Renal pelvis (tissue), 12 donors: ENCODE measurements at places on chromosomes 16 and 17. TPM values are rescaled to one million over a fixed set of nuclear protein-coding genes. Genes with fewer than 3 reads are reported as not detected.

- DNase-seq, result no peak
Measured at GRCh38 chr16:50478075-50478772, 70.0 kb upstream of the NKD1 start.

GRCh38 chr16:72969812-72970211 lies 78.1 kb downstream of the ZFHX3 start:
- no peak for DNase-seq

DNA sequence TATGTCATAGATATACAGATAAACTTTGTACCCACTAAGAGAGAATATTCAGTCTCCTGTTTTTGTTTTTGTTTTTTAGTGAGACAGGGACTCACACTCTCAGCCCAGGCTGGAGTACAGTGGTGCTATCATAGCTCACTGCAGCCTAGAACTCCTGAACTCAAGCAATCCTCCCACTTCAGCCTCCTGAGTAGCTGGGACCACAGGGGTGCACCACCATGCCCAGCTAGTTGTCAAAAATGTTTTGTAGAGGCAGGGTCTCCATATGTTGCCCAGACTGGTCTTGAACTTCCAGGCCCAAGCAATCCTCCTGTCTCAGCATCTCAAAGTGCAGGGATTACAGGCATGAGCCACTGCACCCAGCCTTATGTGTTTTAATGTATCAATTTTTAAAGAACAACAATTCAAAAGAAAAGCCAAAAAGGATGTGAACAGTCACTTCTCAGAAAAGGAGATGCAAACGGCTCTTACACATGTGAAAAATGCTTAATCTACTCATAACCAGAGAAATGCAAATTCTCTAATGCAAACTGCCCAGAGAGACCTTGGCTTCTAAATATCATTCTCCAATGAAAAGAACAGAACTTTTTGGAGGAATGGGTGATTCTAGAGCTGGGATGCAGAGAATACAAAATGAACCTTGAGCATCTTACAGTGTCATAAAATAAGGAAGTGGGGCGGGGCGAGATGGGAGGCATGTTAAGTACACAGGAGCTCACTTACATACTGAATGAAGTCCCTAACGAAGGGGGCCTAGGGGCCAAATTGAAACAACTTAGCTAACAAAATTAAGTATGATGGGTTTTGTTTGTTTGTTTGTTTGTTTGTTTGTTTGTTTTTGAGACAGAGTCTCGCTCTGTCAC lies 7.3 kb upstream of the CMTM3 start:
- no peak for DNase-seq

GRCh38 chr17:64546716-64547115 lies 39.9 kb downstream of the CEP95 start:
- no peak for DNase-seq

NUPR1 gene
- polyA plus RNA-seq, result 10.6 TPM

GRCh38 chr17:80742581-80743180 lies 198.0 kb downstream of the RPTOR start:
- no peak for DNase-seq

GRCh38 chr17:36592716-36593321 lies 1.1 kb downstream of the DHRS11 start:
- DNase-seq, result no peak

DNA sequence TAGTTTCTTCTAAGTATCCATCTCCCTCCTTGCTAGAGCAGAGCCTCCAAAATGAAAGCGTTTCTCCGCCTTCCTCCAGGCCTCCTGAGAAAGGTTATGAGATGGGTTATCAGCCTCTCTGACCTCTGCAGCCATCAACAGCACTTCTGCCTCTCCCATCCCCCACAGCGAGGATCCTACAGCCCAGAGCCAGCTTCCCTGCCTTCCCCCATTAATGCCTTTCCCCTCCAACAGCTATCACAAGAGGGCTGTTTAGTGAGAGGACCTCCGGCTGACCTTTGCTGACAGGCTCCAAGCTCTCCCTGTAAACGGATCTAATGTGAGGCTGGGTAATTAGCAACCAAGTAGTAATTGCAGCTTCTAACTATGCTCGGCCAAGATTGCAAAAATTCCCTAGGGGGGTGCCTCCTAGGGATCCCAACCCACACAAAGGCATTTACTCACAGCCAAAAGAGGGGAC lies 55.8 kb downstream of the ZFHX3 start:
- peak; percentile 39 for DNase-seq

MPP3 gene
- polyA plus RNA-seq, result 13.1 TPM

DNA sequence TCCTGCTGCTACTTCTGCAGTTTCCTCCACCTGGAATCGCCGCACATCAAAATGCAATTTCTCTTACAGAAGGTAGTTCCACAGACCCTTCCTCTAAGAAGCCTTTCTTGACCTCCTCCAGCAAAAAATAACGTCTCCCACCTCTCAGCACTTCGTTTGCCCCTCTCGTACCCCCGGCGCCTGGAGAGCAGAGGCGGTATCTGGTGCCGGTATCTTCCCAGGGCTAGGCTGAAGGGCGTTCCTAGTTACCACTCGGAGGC lies 482 bp downstream of the DCTPP1 start:
- DNase-seq, result no peak

- no peak for DNase-seq
Measured at GRCh38 chr17:55314784-55315491, 50.2 kb downstream of the HLF start.

- no peak for DNase-seq
Measured at GRCh38 chr17:27321372-27321771, 27.5 kb downstream of the WSB1 start.

DNA sequence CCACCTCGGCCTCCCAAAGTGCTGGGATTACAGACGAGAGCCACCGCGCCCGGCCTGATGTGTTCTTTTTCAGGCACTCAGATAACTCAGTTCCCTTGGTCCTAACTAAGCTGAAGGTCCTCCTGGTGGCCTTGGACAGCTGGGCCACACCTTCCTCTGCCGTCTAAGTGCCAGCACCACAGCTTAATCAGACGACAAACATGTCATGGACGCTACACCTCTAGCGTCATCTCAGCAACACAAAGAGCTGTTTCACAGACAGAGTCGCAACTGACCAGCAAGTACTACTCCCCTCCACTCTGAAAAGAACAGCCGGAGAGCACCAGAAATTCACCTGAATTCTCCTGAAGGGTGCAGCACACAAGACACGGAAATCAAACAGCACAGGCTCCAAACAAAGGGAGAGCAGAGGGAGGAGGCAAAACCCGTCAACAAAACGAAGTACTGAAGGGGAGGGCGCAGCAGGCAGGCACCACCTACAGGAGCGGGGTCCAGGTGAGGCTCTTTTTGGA lies 4.4 kb downstream of the TRAP1 start:
- DNase-seq, result no peak

SCGB1C2 gene
- polyA plus RNA-seq, result 0.41 TPM

DNA sequence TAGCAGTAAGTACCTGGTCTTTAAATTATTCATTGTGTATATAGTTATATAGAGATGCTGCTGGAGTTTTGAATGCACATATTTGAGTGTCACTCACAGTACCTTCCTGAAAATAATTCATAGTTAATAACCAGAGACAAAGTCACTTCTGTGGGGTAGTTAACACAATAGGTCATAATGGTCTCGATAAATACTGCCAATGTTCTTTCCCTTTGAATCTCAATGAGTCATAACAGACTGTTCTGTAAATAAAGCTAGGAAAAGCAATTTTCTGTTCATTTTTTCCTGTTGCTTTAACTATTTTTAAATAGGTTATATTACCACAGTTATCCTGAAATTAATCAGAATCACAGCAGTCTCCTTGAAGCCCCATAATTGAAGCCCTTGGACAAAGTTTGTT lies 87.2 kb downstream of the MAP2K4 start:
- DNase-seq, result no peak

DNA sequence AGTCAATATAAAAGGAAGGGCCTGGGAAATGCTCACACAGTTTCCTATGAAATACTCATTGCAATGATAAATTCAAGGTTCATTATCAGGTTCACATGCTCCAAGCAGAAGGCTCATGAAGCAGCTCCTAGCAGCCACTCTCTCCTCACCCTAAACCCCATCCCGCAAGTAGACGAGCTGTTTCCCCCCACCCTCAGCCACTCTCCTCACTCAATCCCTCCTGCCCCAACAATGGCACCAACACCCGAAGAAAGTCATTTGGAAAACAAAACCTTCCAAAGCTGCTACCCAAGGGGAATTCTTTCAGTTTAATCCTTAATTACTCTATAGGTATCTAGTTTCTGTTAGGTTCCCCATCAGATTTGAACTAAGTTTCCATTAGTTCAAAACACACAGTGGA lies 69.7 kb downstream of the CREBBP start:
- DNase-seq, result no peak

DNA sequence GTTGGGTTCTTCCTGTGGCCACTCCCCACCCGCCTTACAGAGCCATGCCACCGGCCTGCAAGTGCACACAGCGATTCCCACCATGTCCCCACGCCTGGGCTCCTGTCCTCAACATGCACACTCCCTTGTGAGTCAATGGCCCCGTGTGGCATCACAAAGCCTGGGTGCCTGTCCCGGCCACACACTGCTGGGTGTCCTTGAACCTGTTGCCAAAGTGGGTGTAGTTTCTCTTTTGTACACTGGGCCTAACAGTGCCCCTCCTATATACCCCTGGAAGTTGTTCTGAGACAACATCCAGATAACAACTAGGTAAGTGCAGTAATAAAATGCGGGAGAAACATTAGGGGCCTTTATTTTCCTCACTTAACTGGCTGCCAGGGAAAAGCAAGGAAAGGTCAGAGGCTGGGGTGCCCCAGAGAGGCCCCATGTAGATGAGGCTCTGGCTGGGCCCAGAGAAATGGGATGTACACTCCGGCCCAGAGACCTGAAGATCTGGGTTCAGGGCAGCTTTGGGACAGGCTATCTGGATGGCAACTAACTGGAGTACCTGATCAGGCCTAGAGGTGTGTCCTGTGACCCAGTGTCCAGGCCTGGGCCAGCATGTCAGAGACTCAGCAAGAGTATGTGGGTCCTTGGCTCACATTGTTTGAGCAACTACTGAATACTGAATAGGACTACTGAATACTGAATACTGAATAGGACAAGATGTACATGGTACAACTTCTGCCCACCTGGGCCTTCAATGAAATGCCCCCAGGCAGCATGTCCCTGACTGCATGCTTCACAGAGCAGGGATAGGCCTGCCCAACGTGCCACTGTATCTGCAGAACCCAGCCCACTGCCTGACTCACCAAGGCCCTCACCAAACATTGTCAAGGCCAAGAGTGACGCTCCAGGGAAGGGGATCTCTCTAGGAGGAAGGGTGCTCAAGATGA lies 8.3 kb downstream of the ABCC3 start:
- DNase-seq, result no peak

DNA sequence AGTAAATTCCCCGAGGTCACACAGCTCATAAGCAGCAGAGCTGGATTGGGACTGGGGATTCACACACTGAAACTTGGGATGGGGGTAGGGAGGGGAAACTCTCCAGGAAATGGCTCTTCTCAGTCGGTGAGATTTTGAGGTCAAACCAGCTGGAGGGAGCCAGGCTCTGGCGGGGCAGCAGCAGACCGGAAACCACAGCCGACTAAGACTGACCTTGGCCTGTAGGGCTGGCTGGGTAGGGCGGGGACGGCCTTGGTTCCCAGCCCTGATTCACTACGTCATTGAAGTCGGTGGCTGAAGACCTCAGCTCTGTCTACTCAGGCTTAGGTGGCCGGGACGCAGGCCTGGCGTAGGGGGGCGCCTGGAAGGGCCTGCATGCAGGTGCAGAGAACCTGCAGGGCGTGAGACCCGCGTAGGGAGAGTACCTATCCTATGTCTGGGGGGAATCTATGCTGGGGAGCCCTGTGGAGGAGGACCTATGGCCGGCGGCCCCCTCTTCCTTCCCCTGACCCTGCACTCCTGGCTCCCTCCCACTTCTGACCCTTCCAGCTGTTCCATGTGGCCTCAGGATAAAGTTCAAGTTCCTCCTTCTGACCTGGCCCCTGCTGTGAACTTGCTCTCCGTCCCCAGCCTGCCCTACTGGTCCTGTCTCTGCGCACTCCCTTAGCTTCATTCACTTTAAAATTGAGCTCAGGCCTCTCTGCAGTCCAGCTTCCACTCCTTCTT lies 11.9 kb upstream of the SLC4A1 start:
- peak; percentile 47 for DNase-seq

GRCh38 chr17:74199306-74200092 lies 4.0 kb upstream of the RPL38 start:
- no peak for DNase-seq

TMC5 gene
- 0.26 TPM for polyA plus RNA-seq

OTOP2 gene
- not detected for polyA plus RNA-seq

DNA sequence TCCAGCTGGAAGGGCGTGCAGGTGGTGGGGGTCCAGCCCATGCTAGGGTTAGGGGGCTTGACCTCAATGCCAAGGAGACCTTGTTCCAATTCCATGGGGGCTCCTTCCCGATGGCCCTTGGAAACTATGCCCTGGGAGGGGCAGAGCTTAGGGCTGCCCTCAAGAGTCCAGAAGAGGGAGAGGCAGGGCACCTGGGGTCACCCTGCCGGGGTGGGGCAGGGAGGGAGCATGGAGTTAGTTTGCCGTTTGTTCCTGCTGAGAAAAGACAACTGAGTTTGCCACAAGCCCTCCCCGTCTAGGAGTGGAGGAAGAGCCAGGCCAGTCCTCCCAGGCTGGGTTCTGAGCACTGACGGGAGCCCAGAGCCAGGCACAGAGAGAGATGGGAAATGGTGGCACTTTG lies 21.4 kb downstream of the MMP15 start:
- DNase-seq, result no peak

FBF1 gene
- 9.7 TPM for polyA plus RNA-seq
